NCI-H446 treated with DMSO at 0.1 percent for 48 hours (cell line): ENCODE measurements at places on chromosomes 3 and 15.
A peak's percentile ranks its signal among the peaks of the same experiment; 100 is the strongest.

DNA sequence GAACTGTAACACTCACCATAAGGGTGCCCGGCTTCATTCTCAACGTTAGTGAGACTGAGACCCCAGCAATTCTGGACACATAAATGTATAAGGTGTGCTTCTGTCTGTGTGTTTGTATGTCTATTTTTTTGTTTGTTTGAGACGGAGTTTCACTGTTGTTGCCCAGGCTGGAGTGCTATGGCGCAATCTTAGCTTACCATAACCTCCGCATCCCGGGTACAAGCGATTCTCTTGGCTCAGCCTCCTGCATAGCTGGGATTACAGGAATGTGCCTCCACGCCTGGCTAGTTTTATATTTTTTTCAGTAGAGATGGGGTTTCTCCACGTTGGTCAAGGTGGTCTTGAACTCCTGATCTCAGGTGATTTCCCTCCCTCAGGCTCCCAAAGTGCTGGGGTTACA is 43.3 kb upstream of the C2CD4B start:
- no peak for DNase-seq

GRCh38 chr15:86506401-86506800 is 426.7 kb downstream of the AGBL1 start:
- no peak for DNase-seq

DNA sequence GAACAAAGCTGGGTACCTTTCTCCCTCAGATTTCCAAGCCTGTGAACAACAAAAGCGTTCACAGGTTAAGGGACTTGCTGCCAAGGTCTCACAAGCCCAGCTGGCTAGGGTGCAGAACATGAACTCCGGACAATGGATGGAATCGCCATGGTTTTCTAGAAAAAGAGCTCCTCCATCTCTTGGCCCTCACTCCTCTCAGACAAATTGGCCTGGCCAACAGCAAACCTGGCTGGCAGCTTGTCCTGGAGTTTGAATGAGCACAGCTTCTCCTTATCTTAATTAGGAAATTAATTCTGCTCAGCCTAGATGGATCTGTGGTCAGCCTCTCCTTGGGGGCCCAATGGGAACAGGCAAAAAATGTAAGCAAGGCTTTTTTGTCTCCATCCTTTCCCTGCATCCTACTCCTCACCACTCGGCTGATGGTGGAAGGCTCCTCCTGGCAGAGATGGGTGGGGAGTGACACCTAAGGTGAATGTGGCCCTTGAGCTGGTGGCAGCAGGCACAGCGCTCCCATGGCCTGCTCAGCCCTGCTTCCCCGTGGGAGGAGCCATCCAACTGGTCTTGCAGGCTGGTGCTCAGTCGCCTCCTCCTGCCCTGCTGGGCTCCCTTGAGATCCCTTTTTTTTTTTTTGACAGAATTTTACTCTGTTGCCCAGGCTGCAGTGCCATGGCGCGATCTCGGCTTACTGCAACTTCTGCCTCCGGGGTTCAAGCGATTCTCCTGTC is 5.8 kb downstream of the KLHL25 start:
- DNase-seq: no peak

- no peak for DNase-seq
Observed at GRCh38 chr3:185657211-185657610, 71.1 kb downstream of the SENP2 start.

DNA sequence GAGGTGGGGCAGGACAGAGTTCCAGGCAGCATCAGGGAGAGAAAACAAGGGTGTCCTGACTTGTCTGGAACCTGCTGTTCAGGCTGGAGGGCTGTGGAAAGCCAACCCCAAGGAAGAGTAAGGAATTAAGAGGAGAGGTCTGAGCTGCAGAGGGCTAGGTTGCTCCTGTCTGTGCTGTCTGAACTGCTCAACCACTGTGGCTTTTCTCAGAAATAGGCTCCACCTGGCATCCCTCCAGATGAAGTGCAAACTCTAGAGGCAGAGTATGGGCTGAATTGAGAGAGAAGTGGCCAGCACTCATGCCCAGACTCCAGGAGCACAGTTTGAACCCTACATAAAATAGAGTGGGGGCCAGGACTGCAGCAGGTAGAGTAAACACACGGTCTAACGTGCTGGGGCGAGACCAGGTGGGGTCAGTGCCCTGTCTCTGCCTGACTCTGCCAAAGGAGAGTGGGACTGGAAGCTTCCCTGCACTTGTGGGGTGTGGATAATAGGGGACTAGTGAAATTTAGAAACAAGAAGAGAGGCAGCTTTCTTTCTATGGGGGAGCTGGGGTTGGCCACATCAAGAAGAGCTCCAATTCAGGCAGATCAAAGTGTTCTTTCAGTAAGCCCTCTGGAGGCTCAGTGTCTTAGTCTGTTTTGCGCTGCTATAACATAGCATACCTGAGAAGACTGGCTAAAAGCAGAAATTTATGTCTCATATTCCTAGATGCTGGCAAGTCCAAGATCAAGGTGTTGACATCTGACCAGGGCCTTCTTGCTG is 28.0 kb upstream of the MNS1 start:
- no peak for DNase-seq

DNA sequence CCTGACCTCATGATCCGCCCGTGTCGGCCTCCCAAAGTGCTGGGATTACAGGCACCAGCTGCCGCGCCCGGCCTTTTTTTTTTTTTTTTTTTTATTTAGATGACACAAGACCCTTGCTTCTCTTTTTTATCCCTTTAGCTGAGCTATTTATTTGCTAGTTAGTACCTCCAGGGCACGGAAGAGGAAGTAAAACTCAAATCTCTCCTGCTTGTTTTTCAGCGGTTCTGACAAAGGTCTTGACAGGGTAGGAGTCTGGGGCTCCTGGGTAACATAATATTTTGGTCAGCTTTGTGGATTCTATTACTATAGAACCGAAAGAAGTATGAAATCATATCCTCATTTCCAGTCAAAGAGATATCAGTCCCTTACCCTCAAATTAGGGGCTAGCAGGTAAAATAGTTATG is 44.0 kb upstream of the ETV5 start:
- no peak for DNase-seq

GRCh38 chr15:67101911-67102598 is 36.7 kb downstream of the SMAD3 start:
- DNase-seq: no peak

DNA sequence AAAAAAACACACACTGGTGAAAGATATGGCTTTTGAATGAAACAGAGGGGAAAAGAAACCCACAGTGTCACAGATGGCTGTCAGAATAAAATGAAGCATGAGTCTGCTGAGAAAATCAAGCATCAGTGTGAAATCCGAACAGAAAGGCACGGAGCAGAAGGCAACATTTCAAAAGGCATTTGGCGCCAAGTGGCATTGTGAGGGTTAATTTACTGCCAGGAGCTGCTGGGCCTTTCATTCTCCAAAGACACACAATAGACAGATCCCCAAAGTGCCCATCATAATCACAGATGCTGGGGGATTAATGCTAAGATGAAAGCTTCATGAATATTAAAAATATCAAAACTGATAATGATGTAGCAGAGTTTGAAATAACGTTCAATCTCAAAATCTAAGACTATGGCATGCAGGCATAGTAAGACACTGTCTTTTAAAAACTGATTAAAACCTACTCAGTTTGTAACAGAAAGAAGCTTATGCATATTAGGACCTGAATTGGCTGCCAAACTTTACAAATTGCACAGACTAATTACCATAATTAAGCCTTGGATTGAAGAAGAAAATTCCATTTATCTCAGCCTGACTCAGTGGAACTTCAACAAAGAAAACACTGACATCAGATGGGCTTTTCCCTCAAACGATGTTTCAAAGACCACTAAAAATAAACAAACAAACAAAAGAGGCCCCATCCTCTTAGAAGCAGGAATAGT is 589.2 kb downstream of the ROBO1 start:
- DNase-seq: peak; percentile 93

GRCh38 chr15:42338500-42338899 is 20.8 kb upstream of the CAPN3 start:
- DNase-seq: no peak

DNA sequence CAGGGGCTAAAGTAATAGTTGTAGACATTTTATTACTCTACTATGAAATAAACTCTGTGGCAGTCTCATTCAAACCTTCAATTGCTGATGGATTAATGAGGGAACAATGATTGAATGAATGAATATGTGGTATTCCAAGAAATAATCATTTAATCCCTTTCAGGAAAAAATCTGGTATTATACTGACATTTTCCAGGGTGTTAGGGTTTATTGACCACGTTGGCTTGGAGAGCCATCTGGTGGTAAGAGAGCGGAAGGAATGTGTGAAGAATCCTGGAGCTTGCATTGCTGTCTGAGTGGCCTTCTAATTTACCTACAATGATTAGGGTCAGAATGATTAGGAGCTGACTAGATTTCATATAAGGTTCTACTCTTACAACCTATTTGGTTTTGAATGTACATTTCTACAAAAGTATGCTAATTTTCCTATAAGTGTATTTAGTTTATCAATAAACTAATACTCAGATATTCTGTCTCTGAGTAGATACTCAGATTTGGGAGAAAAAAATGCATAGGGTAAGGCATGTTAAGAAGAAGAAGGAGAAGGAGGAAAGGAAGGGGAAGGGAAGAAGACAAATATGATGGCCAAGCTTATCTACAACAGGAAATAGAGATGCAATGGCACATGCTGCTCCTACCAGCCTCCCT is 249.9 kb downstream of the ROBO1 start:
- peak; percentile 12 for DNase-seq

DNA sequence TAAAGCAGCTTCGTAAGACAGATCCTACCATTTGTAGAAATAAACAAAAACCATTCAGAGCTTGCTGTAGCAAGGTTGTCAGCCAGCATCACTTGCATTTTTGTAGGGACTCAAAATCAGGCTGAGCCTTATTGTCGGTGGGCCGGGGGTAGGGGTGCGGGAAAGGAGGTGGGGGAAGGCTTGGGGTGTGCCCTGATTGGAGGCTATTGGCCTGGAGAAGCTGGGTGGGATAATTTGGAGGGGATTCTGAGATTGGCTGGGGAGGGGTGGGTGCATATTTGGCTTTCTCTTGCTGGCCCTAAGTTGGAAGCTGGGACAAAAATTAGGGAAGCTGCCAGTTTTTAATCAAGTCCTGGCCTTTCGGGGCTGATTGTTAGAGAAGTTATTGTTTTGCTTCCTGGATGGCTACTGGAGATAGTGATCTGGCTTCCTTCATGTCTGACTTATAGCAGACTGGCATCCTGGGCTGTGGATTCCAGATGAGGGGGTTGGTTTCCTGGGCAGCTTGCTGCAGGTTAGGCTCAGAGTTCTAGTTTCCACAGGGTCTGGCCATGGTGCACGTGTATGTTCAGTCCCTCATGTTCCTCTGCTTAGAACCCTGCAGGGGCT is 22.8 kb downstream of the STOML1 start:
- no peak for DNase-seq

GRCh38 chr15:40543631-40544294 is 21.1 kb downstream of the CCDC32 start:
- DNase-seq: no peak

- no peak for DNase-seq
Observed at GRCh38 chr3:140290105-140290504, 355.1 kb downstream of the CLSTN2 start.

DNA sequence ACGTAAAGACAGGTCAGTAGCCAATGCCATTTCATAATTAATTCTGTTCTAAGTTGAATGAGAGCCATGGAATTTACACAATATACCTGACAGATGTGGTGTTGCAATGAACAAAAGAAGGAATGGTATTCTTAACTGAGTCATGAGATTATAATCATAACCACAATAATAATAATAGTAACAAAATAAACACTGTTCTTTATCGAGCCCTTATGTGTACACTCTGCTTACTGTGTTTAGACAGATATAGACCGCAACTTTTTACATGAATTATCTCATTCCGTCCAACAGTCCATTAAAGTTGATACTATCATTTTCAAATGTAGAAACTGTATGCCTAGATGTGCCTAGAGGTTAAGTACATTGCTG is 28.2 kb upstream of the SCAANT1 start:
- DNase-seq: no peak

DNA sequence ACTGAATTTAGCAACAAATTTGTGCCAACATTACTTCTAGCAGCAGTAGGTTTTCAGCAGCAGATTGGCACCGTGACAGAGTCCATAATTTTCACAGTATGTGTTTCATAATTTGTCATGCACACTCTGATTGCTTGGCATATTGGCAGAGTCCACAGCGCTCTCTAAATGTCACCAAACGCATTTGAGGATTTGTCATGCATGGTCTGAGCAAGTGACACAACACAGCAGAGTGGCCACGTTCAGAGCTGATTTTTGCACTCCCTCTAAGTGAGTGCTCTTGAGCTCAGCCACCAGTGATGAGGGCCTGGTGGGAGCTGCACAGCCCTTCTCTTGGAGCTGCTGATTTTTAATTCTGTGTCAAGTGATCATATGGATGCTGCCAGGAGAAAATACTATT is 1270.8 kb downstream of the ROBO1 start:
- DNase-seq: peak; percentile 89

DNA sequence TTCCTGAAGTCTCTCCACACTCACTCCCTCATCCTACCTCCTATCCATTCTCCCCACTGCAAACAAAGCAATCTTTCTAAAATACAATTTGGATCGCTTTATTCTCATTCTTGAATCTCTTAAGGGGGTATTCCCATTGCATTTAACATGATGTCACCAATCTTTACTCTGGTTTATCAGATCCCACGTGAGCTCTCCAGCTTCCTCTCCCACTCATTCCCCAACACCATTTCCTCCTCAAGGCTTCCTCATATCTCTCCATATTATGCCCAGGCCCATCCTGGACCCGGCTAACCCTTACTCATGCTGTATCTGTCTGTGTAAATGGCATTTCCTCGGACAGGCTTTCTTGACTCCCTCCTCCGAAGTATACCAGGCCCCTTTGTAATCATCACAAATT is 165.0 kb downstream of the CD47 start:
- no peak for DNase-seq

DNA sequence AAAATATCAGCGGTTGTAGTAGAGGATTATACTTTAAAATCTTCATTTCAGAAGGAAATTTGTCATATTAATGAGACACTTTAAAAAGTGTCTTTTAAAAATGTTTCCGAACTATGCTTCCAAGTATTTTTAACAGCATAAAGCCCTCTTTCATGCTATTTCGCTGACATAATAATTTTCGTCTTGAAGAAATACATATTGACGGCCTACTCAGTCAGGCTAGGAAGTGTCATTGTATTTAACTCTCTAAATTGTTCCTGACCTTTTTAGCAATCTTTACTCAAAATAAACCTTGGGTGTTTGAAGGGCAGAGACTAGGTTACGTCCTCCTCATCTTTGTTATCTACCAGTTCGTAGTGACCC is 806 bp upstream of the LRRC28 start:
- DNase-seq: no peak

- no peak for DNase-seq
Observed at GRCh38 chr3:157078131-157078810, 81.7 kb downstream of the CCNL1 start.

DNA sequence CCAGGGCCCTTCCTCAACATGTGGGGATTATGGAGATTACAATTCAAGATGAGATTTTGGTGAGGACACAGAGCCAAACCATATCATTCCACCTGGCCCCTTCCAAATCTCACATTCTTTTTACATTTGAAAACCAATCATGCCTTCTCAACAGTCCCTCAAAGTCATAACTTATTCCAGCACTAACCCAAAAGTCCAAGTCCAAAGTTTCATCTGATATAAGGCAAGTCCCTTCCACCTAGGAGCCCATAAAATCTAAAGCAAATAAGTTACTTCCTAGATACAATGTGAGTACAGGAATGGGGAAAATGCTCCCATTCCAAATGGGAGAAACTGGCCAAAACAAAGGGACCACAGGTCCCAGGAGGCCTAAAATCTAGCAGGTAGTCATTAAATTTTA is 309.5 kb upstream of the SLITRK3 start:
- no peak for DNase-seq
